ENCODE measurements at places on chromosomes 5 and 9.

DNA sequence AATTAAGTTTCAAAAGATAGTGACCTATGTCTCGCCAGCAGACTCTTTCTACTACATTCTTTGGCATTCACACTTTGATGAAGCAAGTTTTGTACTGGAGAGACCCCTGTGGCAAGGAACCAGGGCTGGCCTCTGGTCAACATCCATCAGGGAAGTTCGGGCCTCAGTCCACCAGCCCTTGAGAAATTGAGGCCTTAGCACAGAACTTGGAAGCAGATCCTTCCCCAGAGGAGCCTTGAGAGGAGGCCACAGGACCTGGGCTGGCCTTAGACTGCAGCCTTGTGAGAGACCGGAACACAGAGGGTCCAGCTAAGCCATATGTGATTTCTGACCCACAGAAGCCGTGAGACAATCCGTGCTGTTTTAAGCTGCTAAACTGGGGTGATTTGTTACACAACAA lies 317.9 kb downstream of the ZSWIM6 start:
- no peak for DNase-seq

DNA sequence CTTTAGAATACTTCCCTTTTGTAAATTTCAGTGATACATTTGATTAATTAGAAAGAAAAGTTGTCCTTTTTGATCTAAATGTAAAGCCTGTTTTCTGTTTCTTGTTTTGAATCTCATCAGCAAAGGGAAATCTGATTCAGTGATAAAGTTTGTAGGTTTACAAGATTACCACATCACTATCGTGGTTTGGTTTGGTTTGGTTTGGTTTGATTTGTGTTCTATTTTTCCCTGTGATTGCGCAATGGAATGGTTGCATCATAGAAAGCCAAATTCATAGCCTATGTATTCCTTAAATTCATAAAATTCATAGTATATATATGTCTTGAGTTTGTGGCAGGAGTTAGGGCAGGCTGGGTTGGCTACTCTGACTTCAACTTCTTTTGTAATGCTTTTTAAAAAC lies 15.2 kb downstream of the SRFBP1 start:
- DNase-seq: no peak

GRCh38 chr5:168740092-168740800 lies 161.1 kb upstream of the PANK3 start:
- DNase-seq: no peak

DNA sequence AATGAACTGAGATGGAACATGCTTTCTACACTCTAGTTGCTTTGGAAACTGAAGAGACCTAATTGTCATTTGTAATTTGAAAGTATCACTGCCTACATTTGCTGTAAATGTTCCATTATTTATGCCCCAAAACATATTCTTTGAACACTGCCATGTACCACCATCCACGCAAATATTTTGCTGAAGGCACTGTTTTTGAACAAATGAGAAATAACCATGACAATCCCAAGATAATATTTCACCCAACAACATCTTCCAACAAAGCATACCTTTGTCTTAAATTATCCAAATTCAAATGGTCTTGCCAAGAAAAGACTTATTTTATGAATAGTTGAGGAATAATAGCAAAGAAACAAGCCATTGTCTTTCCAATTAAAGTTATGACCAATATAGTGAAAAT lies 356.2 kb downstream of the SEMA5A start:
- no peak for DNase-seq

GRCh38 chr9:22098643-22099332 lies 89.7 kb upstream of the CDKN2B start:
- DNase-seq: no peak

DNA sequence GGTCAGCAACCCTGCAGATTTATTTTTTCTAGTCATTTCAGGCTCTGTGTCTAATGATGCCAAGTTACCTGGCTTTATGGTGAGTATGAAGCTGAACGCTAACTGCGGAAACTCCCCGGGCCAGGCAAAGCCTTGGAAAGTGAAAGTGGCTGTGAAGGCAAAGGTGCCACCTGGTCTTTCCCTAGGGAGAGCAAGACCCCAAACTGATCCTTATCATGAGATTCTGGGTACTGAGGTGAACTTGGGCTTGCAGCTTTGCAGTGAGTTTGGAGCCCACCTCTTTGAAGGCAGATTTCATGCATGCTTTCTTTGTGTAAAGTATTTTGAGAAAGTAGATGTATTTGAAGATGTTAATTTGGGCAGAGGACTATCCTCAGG lies 63.3 kb downstream of the CARTPT start:
- no peak for DNase-seq

DNA sequence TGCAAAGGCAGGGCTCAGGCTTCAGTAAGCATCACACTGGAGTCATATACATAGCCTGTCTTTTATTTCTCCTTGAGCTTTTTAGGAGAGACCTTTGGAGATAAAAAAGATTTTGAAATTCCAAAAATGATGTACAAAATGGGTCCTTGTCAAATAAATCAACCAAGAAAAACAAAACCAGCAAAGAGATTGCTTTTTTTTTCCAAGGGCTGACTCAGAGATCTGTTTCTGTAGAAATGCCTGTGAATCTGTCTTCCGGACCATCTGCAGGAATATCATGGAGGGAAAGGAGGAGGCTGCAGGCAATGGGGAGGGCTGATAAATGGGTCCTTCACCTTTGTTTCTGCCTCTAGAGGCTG lies 77.4 kb downstream of the SLIT3 start:
- no peak for DNase-seq

DNA sequence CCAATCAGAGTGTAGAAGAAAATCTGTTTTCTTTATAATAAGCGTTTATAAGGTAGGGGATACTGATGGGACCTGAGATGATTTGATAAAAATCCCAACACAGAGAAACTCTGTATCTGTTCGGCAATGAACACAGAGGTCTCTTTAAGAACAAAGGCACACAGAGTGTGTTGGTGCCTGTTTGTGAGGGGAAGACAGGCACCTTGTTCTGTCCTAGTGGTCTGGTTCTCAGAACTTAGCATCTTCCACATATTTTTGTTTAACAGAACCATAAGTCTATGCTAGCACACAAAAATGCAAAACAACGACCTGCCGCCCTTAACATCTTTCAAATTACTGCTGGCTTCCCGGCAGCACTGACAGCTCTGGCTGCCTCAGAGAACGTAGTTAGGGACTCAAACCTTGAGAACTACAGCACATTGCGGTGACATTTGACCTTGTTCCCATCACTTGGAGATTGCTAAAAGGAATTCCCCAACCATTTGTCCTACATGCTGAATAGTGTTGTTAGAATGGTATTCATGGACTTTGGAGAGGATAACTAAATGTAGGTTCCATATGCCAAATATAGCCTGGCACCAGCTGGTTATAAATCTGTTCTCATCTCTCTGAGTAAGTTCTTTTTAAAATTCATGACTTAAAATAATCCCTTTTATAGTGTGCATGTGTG lies 871.7 kb upstream of the TYRP1 start:
- DNase-seq: no peak

GRCh38 chr9:33751536-33752129 lies 43.7 kb upstream of the PRSS3 start:
- no peak for DNase-seq

DNA sequence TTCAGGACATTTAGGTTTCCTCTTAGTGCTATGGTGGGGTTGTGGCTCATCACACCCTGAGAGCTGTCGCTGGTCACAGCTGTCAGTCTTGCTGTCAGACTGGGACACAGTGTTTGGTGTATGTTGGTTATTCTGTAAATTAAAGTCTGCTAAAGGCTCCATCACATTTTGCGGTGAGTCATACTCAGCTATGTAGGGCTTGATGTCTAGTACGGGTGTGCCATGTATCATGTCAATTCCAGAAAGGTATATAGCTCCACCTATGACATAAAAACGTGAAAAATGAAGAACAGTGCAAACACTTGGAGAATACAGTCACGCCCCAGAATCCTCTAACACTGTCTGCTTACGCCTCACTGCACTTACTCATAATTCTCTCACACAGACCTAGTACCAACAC lies 11.9 kb downstream of the TRMO start:
- no peak for DNase-seq

DNA sequence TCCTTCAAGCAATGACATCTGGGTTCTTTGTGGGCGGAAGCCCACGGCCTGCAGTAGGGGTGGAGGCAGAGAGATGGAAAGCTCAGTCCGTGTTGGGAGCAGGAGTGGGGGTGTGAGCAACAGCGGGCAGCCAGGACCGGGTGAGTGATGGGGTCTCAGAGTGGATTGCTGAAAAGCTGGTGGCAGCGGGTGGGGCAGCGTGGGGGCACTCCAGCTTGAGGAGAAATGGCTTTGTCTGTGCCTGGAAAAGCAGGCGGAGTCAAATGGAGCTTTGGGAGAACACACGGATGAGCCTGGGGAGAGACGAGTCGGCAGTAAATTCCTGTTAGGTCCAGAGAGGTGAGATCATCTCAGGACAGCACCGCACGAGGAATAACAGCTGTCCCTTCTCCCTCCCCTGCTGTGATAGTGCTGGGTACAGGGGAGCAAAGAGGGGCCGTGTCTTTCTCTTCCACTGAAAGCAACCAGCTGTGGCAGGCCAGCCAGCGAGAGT lies 42.1 kb downstream of the CACNA1B start:
- DNase-seq: no peak

DNA sequence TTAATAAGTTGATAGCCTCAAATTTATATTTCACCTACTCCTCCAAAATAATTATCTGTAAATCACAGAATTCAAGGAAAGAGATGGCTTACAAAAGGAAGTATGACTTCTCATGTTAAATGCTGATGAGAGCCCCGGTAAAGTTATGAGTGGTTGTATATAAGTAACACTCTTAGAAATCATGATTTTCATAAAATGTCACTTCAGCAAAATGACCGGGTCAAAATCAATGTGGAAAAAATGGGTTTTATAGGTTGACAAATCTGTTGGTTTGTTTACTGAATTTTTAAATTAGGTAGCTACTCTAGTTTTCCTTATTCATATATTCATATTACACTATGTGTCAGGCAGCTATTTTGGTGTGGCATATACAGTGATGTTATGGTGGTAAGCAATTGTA lies 1131.0 kb downstream of the TAF11L14 start:
- DNase-seq: no peak

- DNase-seq: peak; percentile 31
Measured at GRCh38 chr5:151155775-151156506, 1.6 kb downstream of the ANXA6 start.

- no peak for DNase-seq
Measured at GRCh38 chr5:4205398-4205797, 609.8 kb downstream of the IRX1 start.

- peak; percentile 78 for DNase-seq
Measured at GRCh38 chr5:137078171-137078665, 420.9 kb downstream of the SPOCK1 start.

DNA sequence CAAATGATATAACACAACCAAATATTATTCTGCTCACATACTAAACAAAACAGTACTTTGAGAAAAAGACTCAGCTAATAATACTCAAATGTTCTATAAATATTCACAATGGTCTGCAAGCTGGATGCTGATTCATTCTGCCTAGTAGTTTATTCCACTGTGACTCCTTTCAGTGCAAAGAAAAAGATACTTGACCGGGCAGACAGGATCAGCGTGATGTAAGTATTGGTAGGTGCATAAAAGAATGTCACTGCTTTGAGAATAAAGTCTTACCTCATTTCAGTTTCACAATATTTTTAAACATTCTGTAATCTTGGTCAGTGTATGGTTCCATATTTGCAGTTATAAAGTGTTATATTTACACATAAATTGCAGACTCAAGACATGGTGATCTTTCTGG lies 223.0 kb upstream of the NUDT12 start:
- DNase-seq: no peak

DNA sequence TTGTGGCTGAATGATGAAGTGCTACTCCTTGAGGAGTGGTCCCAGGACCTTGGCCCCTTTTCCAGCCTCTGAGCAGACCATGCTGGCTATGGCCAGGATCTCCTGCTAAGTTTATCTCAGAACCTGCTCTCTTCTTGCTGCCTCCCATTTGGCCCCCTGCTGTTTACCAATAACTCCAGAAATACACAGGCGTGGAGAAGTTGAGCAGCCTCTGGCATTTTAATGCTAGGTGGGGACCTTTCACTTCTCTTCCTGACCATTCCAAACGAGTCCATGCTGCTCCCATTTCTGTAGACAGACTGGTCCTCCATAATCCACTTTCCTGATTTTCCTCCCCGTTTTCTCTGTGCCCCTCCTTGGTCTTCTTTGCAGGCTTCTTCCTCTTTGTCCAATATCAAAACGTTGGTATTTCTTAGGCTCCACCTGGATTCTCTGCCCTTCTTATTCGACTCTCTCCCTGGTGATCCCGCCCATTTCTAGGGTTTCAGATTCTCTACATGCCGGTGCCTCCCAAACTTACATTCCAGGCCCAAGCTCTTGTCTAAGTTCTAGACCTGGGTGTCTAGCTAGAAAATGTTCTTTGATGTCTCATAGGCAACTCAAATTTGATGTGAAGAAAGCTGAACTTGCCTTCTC lies 33.4 kb upstream of the TNFAIP8 start:
- DNase-seq: no peak

DNA sequence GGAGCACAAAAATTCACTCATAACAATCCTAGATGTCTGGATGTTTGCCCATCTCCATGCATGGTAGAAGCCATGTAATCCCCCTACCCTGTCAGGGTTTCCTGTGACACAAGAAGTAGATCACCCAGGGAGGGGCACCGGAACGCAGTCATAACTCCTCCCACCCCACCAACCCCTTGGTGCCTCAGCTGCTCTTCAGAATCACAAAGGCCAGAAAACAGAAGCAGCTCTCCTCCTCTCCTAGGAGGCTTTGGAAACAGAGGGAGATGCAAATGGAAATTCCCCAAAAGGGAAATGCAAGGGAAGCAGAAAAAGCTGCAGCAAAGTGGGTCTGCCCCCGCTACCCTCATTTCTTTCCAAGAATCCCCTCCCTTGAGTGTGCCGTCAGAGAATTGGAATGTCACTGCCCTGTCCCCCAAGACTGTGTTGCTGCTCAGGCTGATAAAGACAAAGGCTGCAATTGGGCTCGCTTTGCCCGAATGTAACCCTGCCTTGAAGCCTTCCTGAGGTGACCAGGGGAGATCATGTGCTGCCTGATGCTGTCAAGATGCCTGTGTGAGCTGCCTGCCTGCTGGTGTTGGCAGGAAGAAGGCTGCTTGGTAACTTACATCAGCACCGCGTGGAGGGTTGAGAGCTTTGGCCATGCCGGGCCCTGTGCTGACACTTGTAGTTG lies 65.5 kb upstream of the ABCA1 start:
- DNase-seq: peak; percentile 68

DNA sequence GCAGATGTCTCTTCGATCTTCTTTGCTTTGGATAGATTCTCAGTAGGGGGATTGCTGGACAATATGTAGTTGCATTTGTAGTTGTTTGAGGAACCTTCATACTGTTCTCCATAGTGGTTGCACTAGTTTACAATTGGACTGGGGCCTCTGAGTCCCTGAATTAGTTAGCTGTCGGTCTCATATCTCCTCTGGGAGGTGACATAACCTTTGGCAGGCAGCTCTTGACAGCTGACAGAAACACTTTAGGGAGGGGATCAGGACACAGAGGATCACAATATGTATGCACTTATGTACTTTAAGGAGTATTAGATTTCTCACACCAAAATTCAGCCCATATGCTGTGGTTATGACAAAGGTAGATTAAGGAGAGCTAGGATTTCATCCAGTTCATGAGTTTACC lies 1279.9 kb upstream of the DMAC1 start:
- DNase-seq: no peak

GRCh38 chr9:108569624-108570023 lies 286.2 kb downstream of the ACTL7B start:
- no peak for DNase-seq

All from NCI-H345 (cell line).